ENCODE measurements at places on chromosomes 3 and 15.

DNA sequence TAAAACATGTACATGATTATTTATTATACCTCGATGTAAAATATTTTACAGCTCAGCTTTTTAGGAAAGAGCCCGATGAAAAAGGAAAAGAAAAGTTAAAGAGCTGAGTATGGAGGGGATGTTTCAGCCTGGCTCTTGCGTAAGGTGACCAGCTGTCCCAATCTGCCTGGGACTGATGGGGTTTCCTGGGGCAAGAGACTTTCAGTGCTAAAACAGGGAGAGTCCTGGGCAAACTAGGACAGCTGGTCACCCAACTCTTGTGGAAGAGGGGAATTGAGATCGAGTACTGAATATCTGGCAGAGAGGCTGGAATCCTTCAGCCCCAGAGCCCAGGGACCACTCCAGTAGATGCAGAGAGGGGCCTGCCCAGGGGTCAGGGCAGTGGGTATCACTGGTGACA, 21.0 kb downstream of the DUOX2 start:
- no peak for DNase-seq

- DNase-seq, result peak; percentile 6
These were observed 132.6 kb upstream of the COL8A1 start for GRCh38 chr3:99505646-99506269.

DNA sequence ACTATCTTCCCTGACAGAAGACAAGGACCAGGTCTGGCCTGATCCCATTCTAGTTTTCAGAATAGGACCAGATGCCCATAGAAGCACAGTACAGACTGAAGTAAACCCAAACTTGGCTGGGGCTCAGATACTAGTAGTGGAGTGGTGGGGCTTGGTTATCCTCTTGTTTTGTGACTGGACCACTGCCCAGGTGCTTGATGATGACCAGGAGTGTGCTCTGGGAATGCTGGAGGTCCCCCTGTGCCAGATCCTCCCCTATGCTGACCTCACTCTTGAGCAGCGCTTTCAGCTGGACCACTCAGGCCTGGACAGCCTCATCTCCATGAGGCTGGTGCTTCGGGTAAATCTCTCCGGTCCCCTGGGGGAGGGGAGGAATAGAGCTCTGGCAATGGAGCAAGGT, 36.3 kb downstream of the ESYT3 start:
- no peak for DNase-seq

- DNase-seq, result peak; percentile 14
These were observed 217.6 kb downstream of the ARRDC4 start for GRCh38 chr15:98177966-98178592.

DNA sequence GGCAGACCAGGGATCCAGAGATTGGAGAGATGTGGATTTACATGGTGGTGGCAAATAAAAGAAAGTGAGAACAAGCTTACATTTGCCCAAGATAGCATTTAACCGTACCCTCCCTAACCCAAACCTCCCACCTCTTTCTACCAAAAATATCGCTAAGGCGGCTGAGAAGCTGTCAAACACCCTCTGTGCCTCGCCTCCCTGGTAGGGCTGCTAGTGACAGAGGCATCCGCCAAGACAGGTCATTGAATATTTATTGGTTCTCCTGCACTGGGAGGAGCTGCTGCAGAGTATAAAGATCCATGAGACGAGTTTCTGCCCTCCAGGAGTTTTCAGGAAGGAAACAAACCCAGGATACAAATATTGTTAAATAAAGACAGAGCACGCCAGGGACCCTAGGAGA, 107.3 kb upstream of the TMC3 start:
- no peak for DNase-seq

DNA sequence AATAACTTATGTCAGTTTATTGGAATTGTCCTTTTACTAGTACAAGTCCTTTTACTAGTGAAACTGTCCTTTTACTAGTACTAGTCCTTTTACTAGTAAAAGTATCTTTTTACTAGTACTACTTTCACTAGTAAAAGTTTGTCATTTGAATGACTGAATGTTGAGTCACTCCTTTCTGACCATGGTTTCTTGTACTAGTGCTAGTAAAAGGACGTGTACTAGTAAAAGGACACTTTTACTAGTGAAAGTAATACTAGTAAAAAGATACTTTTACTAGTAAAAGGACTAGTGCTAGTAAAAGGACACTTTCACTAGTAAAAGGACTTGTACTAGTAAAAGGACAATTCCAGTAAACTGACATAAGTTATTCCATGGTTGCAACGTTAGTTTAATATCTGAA, 96.3 kb downstream of the ZMAT3 start:
- no peak for DNase-seq

DNA sequence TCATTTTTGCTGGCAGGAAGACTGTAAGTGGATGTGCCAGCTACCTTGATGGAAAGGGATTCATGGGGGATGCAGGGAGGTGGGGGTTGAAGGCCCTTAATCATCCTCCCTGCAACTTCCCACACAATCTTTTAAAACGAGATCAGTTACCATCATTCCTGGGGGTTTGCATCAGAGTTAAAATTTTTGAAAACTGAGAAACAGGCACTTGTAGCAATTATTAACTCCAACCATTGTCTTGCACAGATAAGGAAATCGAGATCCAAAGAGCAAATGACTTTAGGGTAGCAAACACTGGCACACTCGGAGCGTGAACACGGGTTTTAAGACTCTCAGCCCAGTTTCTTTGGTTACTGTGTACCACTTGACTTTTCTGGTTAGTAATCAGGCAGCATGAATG, 41.9 kb downstream of the GPD1L start:
- no peak for DNase-seq

DNA sequence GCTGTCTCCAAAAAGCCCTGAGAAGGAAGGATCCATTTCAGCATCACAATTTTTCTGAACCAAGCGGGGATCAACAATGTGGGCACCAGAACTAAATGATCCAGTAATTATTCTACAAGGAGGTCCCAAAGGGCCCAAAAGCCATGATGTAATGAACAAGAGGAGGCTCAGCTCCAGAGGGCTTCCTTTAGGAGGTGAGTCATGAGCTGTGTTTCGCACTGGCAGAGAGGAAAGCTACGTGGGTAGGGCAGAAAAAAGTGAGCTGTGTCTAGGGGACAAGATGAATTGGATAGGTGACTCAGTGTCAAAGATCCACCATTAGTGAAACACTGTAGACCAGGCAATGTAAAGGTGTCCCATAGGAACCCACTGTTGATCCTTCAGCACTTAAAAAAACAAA, 113.4 kb downstream of the RORA start:
- no peak for DNase-seq

GRCh38 chr3:40116478-40117177, 192.9 kb upstream of the EIF1B start:
- DNase-seq, result no peak
